ENCODE measurements at places on chromosomes 16 and 17.

DNA sequence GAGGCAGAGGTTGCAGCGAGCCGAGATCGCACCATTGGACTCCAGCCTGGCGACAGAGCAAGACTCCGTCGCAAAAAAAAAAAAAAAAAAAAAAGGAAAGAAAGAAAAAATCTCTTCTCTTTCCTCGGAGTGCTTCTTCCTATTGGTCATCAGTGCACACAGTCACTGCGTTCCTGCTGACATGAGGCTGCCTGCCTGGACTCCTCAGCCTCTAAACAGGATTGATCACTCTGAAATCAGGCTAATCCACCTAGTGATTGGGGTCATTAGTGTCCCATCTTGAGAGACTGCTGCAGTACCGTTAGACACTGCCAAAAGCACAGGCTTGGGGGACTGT lies 30.8 kb downstream of the PLCD3 start:
- no peak for DNase-seq

DNA sequence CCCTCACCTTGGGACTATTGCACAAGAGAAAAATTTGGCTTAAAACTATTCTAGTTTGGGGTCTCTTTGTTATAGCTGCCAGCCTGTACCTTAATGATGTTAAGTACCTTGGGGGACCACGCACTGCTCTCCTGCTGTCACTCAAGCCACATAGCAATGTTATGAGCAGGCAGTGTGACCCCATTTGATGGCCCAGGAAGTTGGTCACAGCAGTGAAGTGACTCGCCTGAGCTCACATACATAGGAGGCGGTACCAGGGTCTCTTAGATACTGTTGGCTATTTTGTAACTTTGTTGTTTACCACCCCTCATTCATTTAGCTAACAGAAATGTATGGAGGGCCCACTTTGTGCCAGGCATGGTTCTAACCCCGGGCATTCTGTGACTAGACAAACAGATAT lies 16.4 kb downstream of the KCNG4 start:
- DNase-seq: no peak

- no peak for DNase-seq
These were observed 701 bp downstream of the PIPOX start for GRCh38 chr17:29043539-29044145.

- no peak for DNase-seq
These were observed 30.4 kb upstream of the CALB2 start for GRCh38 chr16:71328151-71328550.

DNA sequence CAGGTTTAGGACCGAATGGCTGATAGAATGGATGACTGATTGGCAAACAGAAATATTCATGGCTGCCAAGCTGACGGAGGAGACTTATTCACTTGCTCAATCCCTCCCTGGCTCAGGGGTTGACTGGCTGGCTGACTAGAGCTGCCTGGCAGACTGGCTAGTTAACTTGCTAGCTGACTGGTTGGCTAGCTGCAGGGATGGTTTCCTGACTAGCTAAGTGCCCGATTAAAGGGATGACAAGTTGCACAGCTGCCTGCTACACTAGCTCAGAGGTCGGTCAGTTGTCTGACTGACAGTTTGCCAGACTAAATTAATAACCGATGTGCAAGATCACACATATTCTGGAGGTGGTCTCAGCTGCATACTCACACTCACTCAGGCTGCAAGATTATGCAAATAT lies 1208.4 kb upstream of the CDH8 start:
- no peak for DNase-seq

DNA sequence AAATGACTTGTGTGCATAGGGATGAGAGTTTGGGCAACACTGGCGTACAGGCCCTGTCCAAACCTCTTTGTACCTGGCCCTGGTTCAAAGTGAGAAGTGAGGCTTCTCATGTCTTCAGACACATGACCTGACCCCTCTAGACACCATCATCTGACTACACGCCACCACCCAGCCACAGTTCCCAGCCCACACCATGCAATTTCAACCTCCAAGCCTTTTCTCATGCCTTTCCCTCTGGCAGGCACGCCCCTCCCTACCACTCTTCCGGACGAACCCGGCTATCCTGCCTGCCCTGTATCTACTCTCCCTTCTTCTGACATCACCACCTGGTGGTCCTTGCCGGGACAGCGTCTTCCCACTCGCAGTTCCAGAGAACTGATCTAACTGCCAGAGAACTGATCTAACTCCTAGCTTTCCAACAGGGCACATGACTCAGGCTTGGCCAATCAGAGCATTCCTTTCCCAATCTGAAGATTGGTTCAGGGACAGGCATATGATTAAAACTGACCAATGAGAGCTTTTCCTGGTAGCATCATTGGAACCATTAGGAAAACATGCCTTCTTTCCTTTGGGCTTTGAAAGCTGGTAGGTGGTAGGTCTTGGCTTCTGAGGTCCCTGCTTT lies 27.1 kb upstream of the IL21R start:
- peak; percentile 26 for DNase-seq

DNA sequence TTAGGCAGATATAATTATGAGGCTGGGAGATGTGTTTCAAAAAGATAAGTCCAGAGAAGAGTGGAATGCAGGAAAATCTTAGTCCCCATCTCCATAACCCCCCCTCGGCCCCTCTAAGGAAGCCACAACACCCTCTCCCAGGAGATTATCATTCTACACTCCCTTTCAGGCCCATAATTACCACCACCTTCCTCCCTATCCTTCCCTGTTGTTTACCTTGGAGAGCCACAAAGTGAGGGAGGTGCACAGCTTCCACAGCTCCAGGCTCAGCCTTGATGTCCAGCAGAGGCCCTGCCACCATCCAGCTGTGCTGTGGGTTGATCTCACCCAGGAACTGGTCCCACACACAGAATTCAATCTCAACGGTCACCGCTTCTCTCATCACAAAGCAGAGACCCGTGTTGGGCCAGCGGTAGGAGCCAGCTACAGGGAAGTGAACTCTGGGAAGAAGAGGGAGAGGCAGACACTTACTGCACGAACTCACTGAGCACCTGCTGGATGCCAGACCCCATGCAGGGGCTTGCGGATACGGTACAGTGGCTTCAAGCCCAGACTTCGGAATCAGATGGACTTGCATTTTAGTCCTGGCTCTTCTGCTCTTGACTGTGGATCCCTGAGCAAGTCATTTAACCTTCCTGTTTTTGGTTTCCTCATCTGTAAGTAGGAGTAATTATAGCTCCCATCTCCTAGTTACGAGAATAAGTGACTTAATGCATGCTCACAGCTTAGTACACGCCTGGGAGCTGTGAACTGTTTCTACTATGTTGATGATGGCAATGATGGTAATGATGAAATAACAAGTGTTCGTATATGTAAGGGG lies 44.1 kb downstream of the MIS12 start:
- DNase-seq: no peak

GRCh38 chr16:12429756-12430155 lies 373.9 kb downstream of the CPPED1 start:
- DNase-seq: no peak

GRCh38 chr16:22329199-22329695 lies 32.0 kb downstream of the POLR3E start:
- no peak for DNase-seq

GRCh38 chr17:74858672-74859458 lies 820 bp downstream of the GRIN2C start:
- DNase-seq: no peak

DNA sequence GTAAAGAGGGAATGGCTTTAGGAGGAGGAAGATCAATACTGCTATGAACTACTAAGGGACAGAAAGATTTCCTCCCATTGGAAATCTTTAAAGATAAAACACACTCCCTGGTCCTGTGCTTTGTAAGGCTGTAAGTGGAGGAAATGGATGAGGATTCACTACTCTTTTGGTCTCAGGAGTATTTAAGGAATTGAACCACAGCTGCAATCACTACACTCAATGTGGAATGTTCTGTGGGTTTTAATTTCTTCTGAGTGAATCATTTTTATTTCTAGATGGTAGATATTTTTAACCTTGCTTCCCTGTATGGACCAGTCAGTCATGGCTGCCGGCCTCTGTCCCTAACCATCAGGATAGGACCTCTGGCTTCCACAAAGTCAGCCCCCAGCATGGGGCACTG lies 65.6 kb downstream of the SDR42E1 start:
- no peak for DNase-seq

DNA sequence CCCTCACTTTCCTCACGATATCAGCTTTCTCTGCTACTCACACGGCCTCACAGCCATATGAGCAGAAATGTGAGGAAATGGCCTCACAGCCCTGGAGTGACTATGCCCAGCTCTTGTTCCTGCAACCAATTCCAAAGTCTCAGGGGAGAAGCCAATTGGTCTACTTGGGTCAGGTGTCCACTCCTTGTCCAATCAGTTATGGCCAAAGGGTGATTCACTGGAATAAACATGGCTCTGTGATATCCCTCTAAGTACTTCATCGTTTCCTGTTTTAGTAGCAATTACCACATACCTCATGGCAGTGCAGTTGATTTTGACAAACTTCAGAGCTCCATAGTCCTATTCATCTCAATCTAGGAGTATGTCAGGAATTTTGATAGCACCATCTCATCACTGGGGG lies 195.4 kb downstream of the KATNIP start:
- no peak for DNase-seq

DNA sequence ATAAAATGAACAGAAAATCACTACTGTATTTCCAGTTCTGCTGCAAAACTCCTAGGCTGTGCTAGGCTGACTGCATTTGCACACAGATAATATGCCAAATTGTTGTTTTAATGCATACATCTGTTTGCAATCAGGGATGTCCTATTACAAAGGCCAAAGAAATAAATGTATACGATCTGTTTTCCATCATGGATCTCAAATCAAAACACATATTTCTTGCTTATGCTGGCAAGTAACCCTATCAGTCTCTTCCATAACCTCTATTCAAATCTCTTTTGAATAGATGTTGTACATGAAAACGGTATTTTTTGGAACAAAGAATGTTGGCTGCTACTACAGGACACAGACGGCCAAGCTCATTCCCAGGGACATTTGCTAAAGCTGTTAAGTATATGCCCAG lies 56.6 kb downstream of the DUSP14 start:
- no peak for DNase-seq

DNA sequence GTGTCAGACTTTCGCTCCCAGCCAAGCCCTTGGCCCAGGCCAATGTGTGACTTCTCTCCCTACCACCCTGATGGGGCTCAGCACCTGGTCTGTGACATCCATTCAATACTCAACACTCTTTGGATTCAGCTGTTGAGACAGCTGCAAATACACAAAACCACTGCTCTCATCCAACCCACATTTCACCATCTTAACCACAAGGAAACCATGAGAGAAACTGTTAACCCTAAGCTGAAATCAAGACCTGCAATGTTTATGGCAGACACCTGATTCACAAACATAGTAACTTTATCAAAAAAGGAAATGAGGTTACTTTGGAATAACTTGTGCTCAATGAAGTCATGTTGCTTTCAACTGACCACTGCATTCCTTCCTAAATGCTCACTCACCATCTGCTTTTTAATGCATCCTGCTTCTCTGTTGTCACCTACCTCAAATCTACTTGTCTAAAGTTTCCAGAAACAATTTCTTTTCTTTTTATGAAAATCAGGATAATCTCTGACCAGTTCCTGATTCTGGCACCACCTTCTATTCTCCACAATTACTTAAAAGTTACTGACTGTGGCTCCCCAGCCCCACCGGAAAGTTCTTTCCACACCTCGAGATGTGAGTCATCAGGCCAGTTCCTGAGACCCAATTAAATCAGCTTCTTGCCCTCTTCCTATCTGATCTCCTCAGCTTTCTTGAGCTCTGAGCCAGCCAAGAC lies 88.2 kb downstream of the NOG start:
- no peak for DNase-seq

- DNase-seq: no peak
These were observed 28.4 kb downstream of the FOXK2 start for GRCh38 chr17:82547981-82548380.

GRCh38 chr16:88662222-88662842 lies 559 bp downstream of the MVD start:
- no peak for DNase-seq

- DNase-seq: no peak
These were observed 804 bp downstream of the ATP6V0C start for GRCh38 chr16:2514333-2515179.

GRCh38 chr17:4566785-4567184 lies 6.4 kb upstream of the GGT6 start:
- no peak for DNase-seq

DNA sequence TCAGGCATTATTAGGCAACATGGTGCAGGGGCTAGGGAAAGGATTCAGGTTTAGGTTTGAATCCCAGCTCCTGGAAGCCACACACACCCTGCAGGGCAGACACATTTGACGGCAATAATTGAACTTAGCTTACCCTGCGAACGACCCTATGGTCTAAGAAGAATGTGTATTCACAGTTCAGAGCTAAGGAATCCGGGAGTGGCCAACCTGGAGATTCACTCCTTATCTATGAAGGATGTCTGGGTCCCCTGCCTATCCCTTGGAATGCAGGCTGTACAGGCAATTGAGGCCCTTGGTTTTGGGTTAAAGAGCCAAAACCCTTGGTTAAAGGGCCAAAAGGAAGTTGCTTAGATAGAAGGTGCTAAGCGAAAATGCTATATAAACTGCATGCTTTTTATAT lies 2.9 kb upstream of the SYT17 start:
- DNase-seq: no peak

DNA sequence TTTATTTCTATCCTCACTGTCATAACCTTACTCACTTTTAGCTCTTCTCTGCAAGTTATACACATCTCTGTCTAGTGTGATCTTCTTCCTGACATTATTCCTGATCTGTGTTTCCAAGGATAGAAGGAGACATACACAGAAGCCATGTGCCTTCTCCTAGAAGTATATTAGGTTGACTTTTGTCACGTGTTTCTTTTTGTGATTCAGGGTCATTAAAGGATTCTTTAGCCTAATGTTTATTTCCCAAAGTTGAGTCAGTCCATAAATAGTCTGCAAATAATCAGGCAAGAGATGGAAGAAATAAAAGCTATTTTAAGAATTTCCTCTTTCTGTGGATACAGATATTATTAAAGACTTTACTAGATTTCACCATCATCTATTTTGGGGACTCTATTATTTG lies 214.1 kb upstream of the GOT2 start:
- no peak for DNase-seq

DNA sequence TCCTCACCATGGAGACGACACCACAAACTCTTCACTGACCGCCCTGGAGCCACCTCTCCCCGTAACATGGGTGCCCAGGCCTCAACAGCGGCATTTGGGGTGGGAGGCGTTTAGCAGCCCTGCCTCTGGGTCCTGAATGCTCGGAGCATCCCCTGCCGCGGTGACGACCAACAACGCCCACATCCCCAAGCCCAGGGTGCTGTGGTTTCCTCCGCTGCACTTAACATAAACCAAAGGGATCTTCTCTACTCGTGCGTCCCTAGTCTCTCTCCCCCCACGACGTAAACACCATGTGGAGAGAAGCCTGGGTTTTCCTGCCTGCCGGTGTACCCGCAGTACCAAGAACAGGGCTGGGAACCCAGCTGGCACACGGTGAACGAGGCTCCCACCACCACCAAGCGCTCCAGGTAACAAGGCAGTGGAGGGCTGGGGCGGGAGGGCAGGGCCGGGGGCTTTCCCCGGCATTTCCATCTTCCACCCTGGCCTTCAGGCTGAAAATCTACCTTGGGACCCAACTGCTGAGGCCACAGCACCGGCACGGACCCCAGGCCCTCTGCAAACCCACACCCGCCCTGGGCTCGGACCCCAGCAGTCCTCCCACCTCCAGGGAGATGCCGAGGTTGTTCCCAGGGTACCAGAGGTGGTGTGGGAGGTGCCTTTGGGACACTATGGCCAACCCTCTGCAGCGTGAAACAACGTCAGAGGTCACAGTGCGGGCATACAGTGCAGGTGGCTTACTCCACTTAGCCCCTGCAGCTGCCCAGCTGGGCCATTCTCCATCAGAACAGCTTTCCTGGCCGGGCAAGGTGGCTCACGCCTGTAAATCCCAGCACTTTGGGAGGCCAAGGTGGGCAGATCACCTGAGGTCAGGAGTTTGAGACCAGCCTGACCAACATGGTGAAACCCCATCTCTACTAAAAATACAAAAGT lies 54.3 kb downstream of the TIMM22 start:
- no peak for DNase-seq

- DNase-seq: peak; percentile 70
These were observed at the start of gene HID1 for GRCh38 chr17:74972107-74972972. HID1 (minus strand) TSS chr17:74972759; CDS start chr17:74972656, 103 bp downstream.

All from hypothalamus (tissue), 51 donors.